ENCODE measurements at places on chromosomes 3 and 15.

GRCh38 chr3:37861620-37862041, at the start of gene CTDSPL:
CTDSPL (plus strand) TSS chr3:37861880; CDS start chr3:37862200, 320 bp downstream.
- DNase-seq, result peak; percentile 66

DNA sequence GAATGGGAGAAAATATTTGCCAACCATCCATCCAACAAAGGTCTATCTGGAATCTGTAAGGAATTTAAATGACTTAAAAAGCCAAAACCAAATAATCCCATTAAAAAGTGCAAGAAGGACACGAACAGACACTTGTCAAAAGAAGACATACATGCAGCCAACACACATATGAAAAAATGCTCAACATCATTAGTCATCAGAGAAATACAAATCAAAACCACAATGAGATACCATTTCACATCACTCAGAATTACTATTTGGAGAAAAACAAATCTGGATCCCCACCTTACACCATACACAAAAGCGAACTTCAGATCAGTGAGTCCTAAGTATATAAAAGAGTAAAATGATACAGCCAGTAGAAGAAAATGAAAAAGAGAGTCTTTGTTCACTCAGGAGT, 58.6 kb upstream of the MNS1 start:
- DNase-seq, result no peak

- DNase-seq, result peak; percentile 86
Measured at GRCh38 chr3:27503526-27503925, 19.3 kb upstream of the SLC4A7 start.

DNA sequence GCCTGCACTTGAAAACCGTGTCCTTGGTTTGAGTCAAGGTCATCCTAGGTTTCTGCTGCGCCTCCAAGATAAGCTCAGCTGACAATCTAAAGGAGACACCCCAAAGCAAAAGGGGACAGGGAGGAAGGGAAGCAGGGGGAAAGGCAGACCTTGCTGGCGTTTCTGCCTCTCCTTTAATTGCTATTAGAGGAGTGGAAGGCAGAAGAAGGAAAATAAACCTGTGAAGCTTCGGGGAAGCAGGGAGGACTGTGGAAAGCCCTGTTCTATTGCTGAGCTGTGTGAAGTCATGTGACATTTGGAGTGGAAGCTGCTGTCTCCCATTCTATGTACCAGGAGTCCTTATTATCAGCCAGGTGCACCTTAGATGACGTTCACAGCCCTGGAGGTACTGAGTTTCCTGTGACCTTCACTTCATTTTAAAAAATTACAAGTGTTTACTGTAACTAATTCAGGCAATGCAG, 21.5 kb upstream of the CHD2 start:
- no peak for DNase-seq

DNA sequence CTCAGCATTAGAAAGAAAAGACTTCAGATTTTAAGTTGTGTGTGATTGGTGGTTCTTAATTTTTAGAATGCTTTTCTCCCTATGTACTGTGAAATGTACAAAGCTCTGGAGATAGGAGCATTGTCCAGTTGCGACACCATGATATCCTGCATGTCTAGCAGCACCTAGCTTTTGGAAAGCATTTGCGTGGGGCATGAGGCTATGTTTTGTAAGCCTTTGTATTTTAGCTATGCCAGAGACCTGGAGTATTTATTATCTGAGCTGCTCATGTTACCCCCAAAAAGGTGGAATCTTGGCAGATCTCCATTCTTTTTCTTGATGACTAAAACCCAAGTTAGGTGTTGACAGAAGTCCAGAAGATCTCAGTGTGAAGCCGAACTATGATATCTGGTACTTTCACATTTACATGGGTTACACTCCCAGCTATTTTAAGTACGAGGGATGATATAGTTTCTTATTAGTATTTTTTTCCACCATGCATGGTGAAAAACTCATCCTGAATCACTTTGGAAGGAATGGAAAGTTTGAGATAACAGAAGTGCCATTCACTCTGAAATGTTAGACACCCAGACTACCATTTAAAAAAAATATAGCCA, 126.7 kb upstream of the SAMMSON start:
- no peak for DNase-seq

GRCh38 chr3:119598410-119599098, 869 bp downstream of the PLA1A start:
- DNase-seq, result no peak

DNA sequence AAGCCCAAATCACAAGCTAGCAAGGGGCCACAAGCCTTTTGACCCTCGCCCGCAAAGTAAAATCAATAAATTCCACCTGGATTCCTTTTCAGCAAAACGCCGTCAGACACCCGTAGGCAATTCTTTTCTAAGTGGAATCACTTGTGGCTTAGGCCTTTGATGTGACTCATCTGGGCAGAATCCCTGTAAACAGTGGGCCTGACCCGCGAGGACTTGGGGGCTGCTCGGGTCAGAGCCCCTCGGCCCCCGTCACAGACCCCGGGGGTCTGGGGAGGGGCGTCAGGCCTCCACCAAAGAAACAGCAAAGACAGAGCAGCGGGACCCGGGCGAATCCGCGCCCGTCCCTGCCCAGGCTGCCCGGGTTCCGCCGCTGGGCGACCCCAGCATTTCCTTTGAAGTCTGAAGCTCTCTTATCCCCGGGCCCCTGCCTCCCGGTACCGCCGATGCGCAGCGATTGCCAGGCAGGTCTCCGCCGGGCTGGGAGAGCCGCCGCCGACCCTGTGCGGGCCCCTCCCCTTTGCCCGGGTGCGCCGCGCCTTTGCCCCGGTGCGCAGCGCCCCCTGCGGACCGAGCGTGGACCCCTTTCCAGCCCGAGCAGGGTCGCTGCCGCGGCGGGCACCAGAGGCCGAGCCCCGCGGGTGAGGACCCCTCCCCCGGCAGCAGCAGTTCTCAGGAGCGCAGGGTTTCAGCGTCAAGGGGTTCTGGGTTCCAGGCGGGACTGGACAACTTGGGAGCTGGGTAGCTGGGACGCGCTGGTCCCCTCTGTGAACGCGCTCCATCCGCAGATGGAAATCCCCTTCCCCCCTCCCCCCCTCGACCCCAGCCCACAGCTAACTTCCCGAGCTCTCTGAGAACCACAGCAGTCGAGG, 178.3 kb downstream of the UACA start:
- no peak for DNase-seq

GRCh38 chr3:78112291-78113010, 1072.6 kb downstream of the ROBO2 start:
- no peak for DNase-seq

- no peak for DNase-seq
Measured at GRCh38 chr15:63800241-63800640, 33.5 kb downstream of the HERC1 start.

DNA sequence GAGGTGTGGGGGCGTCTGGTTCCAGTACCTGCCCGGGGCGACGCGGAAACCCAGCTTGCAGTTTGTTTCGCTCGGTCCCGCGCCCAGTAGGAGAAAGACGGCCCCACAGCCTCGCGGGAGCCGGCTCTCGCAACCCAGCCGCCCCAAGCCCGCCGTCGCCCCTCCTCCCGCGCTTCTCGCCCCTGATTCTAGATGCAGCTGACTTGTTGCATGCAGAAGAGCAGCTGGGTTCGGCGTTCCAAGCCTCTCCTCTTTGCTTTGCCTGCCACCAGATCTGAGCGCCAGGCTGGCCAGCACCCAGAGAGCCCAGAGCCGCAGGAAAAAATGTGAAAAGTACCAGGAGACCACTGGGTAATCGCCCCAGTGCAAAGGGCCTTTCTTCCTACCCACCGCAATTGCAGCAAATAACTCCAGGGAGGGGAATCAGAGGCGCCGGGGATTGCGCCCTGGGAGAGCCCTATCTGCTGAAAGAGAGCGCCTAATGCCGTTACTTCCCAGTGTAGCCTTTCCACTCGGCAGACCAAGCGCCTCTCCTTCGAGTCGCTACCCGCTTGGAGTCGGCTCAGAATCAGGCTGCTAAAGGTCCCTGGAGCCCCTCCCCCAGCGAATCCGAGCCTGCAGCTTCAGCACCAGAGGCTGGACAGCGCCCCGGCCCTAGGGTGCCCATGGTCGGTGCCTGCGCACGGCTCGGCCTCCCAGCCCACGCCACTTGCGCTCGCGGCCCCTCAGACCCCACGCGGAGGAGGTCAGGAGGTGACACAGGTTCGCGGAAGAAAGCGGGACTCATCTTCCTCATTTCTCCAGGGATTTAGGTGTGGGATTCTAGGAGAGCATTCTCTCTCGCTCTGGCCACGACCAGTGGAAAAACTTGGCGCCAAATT, 15.7 kb upstream of the AEN start:
- peak; percentile 58 for DNase-seq

DNA sequence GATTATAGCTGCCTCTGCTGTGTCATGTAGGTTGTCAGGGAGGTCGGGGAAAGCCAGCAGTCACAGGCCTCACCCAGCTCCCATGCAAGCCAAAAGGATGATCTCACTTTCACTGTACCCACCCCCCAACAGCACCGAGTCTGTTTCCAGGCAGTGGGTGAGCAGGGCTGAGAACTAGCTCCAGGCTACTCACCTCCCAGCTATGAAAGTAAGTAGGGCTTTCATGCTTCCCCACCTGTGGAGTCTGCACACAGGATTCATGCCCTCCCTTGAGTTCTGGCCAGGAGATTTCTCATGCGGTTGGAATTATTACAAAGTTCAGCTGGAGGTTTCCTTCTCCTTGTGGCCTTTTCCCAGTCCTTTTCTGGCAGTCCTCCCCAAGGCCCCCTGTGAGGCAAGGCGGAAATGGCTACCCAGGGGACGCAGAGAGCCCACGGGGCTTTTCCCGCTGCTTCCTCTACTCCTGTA, 356.2 kb downstream of the SV2B start:
- no peak for DNase-seq

DNA sequence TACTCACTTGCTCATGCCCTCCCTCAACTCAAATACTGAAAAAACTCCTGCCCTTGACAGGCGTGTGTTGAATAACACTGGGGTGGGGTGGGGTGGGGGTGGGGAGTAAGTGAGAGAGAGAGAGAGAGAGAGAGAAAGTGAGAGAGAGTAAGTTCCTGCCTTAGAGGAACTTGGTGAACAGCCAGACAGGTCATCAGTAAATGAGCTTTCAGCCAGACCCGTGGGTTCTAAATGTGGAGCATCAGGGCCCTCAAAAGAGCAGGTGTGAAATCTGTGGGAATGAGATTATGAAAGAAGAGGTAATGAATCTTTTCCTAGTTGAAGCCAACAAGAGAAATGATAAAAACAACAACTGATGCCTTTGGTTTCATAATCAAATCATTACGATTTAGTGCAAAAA, 134.4 kb upstream of the FAM3D start:
- DNase-seq, result no peak

All from muscle of back (tissue), 13 donors.